ENCODE measurements at places on chromosomes 12 and 14.

DNA sequence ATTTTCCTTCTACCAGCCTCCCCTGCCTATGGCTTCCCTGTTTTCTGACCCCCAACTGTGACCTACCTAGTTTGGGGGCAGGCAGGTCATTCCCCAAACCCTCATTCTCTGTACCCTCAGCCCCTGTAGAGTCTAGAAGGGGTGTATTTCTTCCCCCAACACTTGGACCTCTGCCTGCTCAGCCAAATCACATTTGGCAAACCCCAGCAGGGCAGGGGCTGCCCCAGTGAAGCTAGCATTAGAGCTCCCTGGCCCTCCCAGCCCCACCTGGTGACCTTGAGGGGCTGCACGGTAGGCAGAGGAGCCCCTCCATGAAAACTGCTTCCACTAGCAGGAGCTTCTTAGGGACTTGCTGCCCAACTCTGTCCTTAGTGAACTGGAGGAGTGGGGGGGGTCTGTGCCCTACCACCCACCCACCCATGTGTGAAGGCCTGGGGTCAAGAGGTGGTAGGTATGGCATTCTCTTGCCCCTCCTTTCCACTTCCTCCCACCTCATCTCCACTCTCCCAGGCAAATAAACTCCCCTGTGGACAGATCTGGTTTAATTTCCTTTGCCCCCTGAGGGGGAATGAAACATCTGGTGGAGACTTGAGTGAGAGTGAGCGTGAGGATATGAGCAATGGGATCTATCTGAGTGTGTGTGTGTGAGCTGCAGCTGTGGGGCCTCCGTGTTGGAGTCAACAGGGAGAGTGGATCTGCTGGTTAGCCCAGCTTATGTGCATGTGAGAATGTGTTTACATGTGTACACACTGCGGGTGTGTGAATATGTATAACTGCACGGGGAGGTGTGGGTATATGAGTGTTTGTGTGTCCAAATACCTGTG is 1.6 kb downstream of the NXPH4 start:
- DNase-seq, result no peak

- DNase-seq, result no peak
Measured at GRCh38 chr12:19415563-19415962, 23.7 kb upstream of the AEBP2 start.

- no peak for DNase-seq
Measured at GRCh38 chr14:68784226-68784910, 8.5 kb downstream of the ZFP36L1 start.

DNA sequence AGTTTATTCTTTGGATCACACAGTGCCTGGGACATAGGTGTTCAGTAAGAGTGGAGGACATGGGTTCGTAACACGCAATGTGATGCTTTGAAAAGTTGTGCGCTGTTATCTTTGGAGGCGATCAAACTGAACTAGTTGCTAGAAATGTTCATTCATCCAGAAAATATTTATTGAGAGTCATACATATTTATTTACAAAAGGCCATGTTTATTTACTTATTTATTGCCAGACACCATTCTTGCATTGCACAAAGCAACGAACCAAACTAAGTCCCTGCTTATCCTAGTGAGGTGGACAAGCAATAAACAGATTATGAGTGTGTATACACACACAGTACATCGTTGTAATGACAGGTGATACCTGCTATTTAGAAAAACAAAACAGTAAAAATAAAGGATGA is 12.6 kb downstream of the BHLHE41 start:
- no peak for DNase-seq

DNA sequence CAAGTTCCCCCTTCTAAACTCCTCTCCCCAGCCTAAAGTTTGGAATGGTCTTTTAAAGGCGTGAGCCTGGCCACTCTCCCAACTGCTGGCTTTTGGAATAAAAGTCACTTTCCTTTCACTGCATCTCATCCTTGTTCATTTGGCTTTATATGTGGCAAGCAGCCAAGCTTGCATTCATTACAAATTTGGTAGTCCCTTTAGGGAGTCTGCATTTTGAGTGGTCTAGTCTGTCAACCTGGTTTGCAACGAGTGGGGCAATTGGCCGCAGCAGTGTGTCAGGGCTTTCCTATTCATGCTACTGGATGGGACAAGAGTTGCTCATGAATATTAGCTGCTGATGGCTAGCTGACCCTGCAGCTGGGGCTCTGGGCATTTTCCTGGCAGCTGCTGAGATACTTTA is 57.0 kb downstream of the CATSPERB start:
- no peak for DNase-seq

DNA sequence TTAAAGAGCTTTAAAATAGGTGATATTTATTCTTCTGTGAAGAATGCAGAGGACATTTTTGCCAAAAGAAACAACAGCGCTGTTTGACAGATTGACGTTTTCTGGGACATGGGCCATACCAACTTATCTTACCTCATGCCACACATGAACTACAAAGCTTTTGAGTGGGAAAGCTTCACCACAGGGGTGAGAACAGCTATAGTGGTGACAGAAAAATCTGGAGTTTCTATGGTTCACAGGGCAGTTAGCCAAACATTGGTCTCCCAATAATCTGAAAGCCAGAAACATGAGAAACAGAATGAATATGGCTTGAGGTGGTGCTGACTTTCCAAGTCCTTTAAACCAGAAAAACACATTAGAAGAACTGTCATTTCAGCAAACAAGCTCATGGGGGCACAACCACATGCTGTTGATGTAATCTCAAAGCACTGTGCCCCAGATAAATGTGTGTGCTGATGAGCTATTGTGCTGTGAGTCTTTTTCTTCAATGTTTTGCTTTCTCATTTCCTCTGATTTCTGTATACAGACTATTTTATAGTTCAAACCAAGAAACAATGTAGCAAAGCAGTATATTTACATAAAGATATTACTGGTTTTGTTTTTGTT is 905.4 kb downstream of the SLC16A7 start:
- DNase-seq, result no peak

GRCh38 chr14:99875836-99876235 is 82.6 kb downstream of the EML1 start:
- DNase-seq, result no peak

GRCh38 chr14:81153187-81153586 is 67.6 kb downstream of the GTF2A1 start:
- DNase-seq, result no peak

All from CD4-positive, CD25-positive, alpha-beta regulatory T cell (primary cell).